ENCODE measurements at places on chromosomes 2 and 18.

GRCh38 chr18:22026889-22027288 lies 142.5 kb upstream of the GATA6 start:
- no peak for DNase-seq

DNA sequence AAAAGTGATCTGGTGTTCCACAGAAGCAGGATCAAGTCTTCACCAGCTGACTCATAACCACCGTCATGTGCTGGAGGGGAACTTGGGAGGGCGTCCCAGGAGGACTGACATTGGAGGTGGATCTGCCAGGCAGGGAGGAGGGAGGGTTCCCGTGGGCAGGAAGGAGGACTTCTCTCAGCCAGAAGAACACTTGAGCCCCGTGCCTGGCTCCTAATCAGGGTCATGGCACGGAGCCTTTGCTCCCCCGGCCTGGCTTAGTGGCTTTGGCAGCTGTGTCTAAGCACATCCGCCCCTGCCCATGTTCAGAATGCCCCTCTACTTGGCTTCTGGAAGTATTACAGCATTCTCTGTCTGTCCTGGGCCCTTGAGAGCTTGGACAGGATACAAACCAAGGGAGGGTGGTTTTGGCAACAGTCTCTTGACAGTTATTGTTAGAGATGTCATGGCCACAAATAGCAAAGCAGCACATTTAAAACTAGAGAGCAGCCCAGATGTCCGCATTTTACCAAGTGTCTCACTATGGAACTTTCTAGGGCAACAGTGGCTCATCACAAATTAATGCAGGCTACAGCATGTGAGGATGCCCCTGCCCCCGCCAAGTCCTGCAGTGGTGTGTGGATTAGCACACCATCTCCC lies 11.5 kb downstream of the PPP1R7 start:
- no peak for DNase-seq

- no peak for DNase-seq
Measured at GRCh38 chr2:85163675-85164074, 30.5 kb downstream of the TCF7L1 start.

DNA sequence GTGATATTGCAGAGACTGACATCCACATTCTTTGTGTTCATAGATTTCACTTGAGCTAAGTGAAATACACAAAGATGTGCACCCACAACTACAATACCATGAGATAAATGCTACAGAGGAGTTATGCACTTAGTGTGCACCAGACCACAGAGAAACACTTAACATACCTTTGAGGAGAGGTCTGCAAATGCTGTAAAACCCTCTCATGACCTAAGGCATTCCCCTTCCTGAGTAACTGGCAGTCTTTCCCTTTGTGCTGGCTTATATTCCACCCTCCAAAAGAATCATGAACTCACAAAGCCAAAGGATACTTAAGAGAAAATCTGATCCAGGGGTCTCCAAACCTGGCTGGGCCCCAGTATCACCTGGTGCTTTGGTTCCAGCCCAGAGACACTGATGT lies 16.2 kb downstream of the NXPH2 start:
- peak; percentile 14 for DNase-seq
